ENCODE measurements at places on chromosomes 12 and 14.

- no peak for DNase-seq
Measured at GRCh38 chr12:131782061-131782460, 46.1 kb upstream of the MMP17 start.

GRCh38 chr14:49851813-49852212 is 775 bp downstream of the NEMF start:
- no peak for DNase-seq

GRCh38 chr12:62190689-62191490 is 69.3 kb upstream of the USP15 start:
- DNase-seq = peak; percentile 32

DNA sequence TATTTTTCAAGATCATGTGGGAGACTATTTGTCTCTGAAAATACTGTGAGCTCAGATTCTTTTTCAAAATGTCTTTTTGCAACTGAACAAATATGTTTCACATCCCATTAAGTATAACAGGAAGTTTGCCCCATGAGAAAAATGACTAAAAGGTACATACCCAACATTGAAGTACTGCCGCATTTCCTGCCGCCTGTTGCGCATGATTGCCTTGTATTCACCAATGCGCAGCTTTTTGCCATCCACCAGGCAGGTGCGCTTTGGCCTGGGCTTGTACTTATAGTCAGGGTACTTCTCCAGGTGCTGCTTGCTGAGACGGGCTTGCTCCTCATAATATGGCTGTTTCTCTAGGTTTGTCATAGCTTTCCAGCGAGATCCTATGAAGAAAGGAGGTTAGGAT is 413.2 kb downstream of the SOX5 start:
- DNase-seq = no peak

GRCh38 chr14:76201162-76201561 is 49.4 kb downstream of the GPATCH2L start:
- DNase-seq = no peak

GRCh38 chr12:57444744-57445143 is 10.2 kb downstream of the INHBC start:
- no peak for DNase-seq

GRCh38 chr14:67218126-67218525 is 23.1 kb upstream of the PALS1 start:
- DNase-seq = no peak

DNA sequence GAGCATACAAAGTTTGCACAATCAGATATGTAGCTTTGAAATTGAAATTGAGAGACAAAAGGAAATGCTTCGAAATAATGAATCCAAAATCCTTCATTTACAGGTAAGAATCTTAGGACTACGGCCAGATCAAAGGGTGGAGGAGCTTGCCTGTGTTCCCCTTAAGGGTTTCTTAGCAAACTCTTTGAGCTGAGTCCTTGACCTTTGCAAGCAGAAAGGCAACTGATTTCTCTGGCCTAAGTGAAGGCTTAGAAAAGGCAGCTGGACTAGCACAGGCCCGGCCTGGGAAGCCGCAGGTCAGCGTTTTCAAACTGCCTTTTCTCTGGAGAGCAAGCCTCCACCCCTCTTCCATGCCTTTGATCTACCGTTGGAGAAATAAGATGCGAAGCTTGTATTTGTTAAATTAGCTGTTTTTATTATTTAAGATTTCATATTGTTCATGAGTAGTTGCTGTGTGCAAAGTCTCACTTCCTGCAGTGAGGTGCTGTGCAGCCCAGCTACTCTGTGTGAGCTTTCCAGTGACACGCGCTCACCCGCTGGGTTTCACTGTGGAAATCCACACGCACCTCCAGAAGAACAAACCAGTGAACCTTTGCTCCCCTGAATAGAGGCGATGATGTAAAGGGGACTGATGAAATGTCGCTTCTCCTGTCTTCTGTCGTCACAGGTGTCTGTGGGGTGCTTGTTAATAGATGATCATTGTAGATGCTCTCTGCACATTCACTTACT is 25.0 kb upstream of the AMN start:
- no peak for DNase-seq

DNA sequence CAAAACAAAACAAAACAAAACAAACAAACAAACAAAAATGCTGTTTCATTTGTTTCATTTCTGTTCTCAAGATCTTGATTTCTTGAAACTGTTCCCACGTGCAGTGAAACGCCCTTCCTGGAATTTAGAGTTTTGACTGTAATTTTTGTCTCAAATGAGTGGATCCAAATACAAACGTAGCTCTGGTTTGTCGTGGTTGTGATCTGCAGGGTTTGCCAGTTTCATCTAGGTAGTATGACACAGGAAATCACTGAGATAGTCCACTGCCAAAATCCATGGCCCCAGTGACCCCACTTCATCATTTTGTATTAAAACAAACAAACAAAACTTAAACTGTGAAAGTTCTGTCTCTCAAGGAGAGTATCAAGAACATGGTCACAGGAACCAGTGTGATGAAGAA is 838.6 kb downstream of the BCL11B start:
- peak; percentile 25 for DNase-seq

DNA sequence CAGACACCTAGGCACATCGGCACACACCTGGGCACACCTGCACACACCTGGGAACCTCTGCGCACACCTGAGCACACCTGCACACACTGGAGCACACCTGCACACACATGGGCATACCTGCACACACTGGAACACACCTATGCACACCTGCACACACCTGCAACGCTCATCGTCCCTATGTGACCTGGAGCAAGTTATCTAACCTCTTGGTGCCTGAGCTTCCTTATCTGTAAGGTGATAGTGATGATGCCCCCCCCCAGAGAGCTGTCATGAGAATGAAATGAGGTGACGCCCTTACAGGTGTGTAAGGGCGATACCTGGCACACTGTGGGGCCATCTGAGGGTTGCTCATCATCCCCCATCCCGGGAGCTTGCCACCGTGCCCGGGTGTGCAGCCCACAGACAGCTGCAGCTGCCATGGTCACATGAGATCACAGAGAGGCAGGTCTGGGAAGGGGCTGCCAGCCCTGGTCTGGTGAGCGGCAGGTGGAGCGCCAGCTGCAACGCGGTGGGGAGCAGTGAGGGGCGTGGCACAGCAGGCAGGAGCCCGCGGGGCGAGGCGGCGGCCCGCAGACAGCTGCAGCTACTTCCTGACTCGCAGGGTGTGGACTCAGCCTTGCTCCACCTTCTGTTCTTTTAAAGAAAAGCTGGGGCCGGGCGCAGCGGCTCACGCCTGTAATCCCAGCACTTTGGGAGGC is 59.9 kb upstream of the FBRSL1 start:
- DNase-seq = peak; percentile 87

DNA sequence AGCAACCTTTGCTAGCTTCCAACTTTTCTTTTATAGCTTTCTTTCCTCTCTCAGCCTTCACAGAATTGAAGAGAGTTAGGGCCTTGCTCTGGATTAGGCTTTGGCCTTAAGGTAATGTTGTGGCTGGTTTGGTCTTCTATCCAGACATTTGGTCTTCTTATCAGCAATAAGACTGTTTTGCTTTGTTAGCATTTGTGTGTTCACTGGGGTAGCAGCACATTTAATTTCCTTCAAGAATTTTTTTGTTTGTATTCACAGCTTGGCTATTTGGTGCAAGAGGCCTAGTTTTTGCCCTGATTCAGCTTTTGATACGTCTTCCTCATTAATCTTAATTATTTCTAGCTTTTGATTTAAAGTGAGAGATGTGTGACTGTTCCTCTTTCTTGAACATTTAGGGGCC is 130.8 kb downstream of the RAD51B start:
- no peak for DNase-seq

GRCh38 chr14:99252940-99253868 is 18.8 kb downstream of the BCL11B start:
- peak; percentile 67 for DNase-seq

- no peak for DNase-seq
Measured at GRCh38 chr14:96256407-96256806, 397 bp downstream of the BDKRB1 start.

DNA sequence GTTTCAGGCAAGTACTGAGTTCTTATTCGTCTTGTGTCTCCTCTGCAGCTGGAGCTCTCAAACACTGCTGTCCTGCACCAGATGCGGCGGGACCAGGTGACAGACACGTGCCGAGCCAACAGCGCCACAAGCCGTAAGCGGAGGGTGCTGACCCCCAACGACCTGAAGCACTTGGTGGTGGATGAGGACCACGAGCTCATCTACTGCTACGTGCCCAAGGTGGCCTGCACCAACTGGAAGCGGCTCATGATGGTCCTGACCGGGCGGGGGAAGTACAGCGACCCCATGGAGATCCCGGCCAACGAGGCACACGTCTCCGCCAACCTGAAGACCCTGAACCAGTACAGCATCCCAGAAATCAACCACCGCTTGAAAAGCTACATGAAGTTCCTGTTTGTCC is 201.2 kb downstream of the SLC41A2 start:
- no peak for DNase-seq

DNA sequence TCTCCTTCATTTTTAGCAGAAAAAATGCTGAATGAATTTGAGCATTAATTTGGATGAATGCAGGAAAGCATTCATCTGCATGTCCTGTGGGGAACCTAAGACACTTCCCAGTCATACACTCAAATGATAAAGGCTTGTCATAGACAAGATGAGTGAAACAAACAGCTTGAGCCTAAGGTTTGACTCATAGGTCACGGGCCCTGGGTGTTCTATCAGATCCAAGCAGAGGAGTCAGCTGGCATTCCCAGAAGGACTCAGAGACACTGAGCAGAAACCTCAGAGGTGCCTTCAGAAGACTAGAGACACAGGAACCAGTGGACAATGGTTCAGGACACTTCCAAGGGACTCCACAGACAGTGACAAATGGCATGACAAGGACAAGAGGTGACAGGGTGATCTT is 183.9 kb downstream of the NTF3 start:
- no peak for DNase-seq

- no peak for DNase-seq
Measured at GRCh38 chr12:80041071-80041470, 58.3 kb upstream of the OTOGL start.

DNA sequence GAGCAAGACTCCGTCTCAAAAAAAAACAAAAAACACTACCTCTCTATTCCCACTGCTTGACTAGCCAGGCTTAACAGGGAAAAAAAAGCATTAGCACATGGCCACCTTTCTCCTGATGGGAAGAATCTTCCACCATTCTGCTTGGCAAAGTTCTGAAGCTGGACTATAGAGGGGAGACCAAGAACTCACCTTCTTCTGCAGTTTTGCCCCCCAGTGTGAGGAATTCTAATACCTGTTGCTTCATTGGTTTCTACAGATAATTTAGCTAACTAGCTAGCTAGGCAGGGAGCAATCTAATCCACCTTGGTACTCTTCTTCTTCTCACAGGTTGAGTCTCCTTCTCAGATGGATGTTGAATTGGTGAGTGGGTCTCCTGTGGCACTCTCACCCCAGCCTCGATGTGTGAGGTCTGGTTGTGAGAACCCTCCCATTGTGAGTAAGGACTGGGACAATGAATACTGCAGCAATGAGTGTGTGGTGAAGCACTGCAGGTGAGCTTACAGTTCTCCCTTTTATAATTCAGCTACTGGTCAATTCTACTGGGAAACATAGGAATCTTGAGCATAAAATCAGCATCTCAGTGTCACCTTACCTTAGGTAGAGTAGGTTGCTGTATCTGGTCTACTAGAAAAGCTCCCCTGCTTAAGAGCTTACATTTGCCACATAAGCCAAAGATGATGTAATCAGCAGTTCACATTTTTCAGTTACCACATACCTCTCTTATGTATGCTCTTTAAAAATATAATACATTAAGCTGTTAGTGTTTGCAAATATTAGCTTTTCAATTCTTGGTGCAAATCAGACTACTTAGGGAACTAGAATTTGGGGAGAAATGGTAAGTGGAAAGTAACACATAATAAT is 16.0 kb downstream of the METTL3 start:
- DNase-seq = no peak

GRCh38 chr14:101476916-101477553 is 84.3 kb upstream of the DIO3 start:
- no peak for DNase-seq

DNA sequence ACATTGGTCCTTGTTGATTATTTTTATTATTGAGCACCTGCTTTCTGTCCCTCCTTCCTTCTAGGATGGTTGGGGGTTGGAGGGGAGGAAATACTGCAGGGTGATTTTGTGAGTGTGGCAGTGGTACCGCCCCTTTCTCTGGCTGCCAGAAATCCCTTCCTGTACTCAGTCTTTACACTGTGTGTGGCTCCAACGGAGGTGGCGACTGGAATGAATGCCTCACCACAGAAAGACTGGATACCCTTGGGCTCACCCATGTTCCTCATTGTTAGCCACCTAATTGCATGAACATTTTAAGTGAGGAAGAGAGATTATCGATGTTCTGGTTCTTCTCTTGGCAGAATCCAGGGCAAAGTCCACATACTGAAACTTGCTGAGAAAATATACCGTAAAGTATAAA is 272.0 kb upstream of the E2F7 start:
- no peak for DNase-seq

GRCh38 chr14:34220921-34221320 is 241.1 kb downstream of the SPTSSA start:
- peak; percentile 34 for DNase-seq

DNA sequence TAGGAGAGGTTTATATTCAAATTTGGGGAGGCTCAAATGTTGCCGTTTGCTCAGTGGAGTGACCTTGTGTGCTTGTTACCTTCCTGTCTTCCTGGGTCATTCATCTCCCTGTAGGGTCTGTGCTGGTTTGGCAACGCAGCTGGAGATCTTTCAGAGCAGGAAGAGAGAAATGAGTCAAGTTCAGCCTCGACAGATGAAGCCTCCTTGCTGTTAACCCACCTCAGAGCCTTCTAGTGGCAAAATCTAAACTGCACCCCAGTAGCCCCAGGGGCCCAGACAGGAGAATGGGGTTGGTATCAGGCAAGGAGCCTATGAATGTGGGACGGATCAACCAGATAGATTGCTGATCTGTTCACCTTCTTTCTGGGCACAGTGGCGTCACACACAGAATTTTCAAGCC is 999.3 kb downstream of the VRK1 start:
- no peak for DNase-seq

DNA sequence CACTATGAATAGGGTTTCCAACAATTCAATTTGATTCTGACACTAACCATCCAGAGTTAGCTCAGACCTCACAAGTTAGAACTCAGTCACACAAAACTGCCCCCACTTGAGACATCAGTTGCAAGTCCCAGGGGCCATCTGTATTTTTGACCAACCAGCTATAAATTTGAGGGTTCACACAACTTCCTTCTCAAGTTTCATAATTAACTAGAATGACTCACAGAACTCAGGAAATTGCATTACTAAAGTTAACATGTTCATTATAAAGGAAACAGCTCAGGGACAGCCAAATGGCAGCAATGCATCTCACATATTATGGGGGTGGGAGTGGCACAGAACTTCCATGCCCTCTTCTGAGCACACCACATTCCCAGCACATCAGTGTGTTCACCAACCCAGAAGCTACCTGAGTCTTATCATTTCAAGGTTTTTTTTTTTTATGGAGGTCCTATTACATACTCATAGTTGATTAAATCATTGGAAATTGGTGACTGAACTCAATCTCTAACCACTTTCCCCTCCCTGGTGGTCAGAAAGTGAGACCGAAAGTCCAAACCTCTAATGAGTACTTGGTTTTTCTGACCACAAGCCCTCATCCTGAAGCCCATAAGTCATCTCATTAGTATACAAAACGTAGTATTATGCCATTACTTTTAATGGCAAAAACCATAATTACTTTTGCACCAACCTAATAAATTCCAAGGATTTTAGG is 1721.5 kb upstream of the SEL1L start:
- no peak for DNase-seq

- DNase-seq = no peak
Measured at GRCh38 chr12:26746121-26746714, 86.8 kb downstream of the ITPR2 start.

GRCh38 chr14:92513204-92513965 is at the start of gene RIN3:
TSS of gene RIN3 (plus strand) at chr14:92513781. CDS start at chr14:92513933, 152 bp downstream.
- DNase-seq = peak; percentile 60

- DNase-seq = no peak
Measured at GRCh38 chr14:72517736-72518135, 376.2 kb downstream of the DPF3 start.

Data from activated naive CD4-positive, alpha-beta T cell treated with anti-CD3 and anti-CD28 coated beads, Interleukin-2, amount 10 ng/mL, durations not matched to agents 7 days and 5 days (primary cell).